ENCODE measurements at places on chromosomes 6 and 20. TPM values are rescaled to one million over a fixed set of nuclear protein-coding genes. Genes with fewer than 3 reads are reported as not detected.

DNA sequence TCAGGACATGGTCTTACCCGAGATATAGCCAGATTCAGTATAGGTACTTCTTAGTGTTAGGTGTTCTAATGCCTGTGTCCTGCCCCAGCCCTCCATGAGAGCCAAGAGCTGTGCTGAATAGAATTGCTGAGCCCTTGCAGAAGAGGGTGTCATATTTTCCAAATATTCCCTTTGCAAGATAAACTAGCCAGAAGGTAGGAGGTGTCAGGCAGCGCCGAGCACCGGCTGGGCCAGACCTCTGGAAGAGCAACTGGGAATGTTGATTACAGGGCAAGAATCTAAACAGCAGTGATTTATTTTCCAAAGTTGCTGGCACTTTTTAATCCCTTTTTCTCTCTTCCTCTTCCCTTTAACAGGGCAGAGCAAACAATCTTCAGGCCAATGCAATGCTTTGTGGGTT is 37.1 kb upstream of the EZR start:
- DNase-seq = no peak

GRCh38 chr6:2434912-2435311 is 189.5 kb upstream of the GMDS start:
- no peak for DNase-seq

The DOK5 gene
- 3.3 TPM for total RNA-seq

The BANF2 gene
- total RNA-seq = not detected

GRCh38 chr20:56925831-56926170 is 296.7 kb downstream of the TFAP2C start:
- no peak for DNase-seq

GRCh38 chr6:42316981-42317380 is 99.3 kb upstream of the MRPS10 start:
- DNase-seq = no peak

DNA sequence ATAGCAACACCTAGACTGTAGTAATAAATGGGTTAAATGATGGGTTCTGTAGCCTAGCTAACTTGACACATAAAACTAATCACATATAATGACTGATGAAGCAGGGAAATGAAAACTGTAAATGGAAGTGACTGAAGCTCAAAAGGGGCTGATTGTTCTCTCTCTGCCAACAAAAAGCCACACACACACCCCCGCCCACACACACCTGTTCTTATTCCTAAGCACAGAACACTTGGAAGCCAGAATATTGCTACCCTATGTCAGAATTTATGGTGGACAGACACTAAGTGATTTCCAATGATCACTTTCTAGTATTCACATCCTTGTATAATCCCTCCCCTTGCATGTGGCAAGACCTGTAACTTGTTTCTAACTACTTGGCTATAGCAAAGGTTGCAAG is 603.5 kb downstream of the UTRN start:
- DNase-seq = no peak
